Astrocyte of the cerebellum (primary cell): ENCODE measurements at places on chromosomes 4 and X.

- DNase-seq, result no peak
These were observed 34.4 kb downstream of the PARM1 start for GRCh38 chr4:74967324-74967723.

- DNase-seq, result no peak
These were observed 8.1 kb downstream of the SNX25 start for GRCh38 chr4:185217408-185217975.

- no peak for DNase-seq
These were observed 16.2 kb downstream of the NELFA start for GRCh38 chr4:1992468-1993168.

DNA sequence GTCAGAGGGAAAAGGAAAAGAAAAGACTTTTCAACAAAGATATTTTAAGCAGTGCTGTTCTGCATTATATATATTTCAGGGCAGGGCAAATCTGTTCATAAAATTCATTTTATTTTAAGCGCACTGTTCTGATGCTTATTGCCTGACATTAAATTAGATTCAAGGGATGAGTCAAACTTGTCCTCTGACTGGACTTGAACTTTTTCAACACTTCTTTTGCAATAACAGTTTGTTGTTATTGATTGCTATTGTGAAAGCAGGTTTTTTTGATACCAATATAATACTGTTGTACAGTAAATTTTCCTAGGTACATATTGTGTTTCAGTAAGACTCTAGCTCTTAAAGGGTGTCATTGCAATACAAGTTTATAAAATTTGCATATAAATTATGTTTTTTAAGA, 481.3 kb downstream of the NAF1 start:
- no peak for DNase-seq

GRCh38 chrX:110791071-110791470, 4.5 kb downstream of the CHRDL1 start:
- DNase-seq, result no peak

GRCh38 chrX:24494647-24495075, 29.6 kb downstream of the PDK3 start:
- DNase-seq, result peak; percentile 80

DNA sequence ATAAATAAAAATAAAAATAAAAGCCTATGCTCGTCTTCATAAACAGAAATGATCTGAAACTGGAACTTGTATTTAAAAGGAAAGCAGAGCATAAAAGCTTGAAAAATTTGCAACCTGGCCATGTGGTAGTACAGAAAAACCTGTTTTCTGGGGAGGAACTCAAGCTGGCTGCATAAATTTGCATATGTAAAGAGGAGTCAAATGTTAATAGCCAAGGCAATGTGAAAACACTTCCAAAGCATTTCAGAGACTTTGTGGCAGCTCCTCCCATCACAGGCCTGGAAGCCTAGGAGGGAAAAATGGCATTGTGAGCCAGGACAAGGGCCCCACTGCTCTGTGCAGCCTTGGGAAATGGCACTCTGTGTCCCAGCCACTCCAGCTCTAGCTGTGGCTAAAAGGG, 727.9 kb upstream of the DIAPH2 start:
- DNase-seq, result no peak

- no peak for DNase-seq
These were observed 72.4 kb downstream of the COQ2 start for GRCh38 chr4:83212041-83212851.

- no peak for DNase-seq
These were observed 88.4 kb downstream of the LRP2BP start for GRCh38 chr4:185307136-185307950.

- DNase-seq, result no peak
These were observed 80.4 kb downstream of the ZFX start for GRCh38 chrX:24229976-24230375.

DNA sequence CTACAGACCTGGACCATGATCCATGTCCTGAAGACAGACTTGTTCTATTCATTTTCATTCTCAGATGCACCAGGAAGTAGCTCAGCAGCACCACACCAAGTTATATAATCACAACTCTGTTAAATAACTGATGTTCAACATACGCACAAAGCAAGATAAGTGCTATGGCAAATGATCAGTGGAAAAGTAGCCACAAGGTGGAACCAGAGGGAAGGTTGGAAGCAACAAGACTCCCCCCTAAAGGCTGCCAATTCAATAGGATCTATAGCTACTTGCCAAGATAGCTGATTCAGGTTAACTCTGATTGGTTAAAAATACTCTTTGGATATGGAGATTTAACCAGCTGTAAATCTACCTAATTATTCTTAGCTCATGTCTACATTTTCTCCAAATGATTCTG, 23.7 kb upstream of the FAM47B start:
- DNase-seq, result peak; percentile 48

DNA sequence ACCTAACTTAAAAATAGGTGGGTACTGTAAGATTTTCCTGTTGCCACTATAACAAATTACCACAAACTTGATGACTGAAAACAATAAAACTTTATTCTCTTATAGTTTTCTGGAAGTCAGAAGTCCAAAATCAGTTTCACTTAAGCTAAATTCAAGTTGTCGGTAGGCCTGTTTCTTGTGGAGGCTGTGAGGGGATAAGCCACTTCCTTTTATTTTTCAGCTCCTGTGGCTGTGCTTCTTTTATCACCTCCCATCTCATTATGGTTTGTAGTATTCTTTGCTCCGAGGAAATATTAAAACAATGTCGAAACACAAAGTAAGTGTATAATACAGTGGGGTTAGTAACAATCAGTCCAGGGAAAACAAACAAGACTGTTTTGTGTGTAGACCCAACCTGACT, 610.5 kb upstream of the TECRL start:
- DNase-seq, result no peak

DNA sequence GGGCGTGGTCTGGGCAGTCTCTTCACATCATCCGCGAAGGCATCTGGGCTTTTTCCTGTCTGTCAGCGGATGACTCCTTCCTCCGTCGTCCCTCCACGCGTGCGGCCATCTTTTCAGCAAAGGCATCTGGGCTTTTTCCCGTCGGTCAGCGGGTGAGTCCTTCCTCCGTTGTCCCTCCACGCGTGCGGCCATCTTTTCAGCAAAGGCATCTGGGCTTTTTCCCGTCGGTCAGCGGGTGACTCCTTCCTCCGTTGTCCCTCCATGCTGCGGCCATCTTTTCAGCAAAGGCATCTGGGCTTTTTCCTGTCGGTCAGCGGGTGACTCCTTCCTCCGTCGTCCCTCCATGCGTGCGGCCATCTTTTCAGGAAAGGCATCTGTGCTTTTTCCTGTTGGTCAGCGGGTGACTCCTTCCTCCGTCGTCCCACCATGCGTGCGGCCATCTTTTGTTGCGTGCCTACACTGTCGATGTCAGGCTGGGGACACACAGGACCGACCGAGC, 12.3 kb upstream of the TMEM271 start:
- no peak for DNase-seq

DNA sequence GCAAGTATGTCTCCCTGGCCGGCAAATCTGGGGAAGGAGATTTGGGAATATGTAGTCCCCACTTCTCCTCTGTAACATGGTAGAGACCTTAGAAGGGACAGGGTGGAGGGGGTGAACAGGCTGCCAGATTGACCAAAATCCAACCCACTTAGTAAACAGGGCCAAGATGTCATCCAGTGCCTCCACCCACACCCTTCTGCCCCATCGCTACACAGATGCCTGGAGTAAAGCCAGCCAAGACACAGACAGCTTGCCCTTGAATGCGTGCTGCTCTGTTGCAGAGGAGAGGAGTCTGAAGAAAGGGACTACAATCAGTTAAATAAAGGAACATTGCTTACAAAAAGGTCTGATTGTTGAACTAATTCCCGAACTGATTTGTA, 160.1 kb upstream of the LDB2 start:
- DNase-seq, result no peak

DNA sequence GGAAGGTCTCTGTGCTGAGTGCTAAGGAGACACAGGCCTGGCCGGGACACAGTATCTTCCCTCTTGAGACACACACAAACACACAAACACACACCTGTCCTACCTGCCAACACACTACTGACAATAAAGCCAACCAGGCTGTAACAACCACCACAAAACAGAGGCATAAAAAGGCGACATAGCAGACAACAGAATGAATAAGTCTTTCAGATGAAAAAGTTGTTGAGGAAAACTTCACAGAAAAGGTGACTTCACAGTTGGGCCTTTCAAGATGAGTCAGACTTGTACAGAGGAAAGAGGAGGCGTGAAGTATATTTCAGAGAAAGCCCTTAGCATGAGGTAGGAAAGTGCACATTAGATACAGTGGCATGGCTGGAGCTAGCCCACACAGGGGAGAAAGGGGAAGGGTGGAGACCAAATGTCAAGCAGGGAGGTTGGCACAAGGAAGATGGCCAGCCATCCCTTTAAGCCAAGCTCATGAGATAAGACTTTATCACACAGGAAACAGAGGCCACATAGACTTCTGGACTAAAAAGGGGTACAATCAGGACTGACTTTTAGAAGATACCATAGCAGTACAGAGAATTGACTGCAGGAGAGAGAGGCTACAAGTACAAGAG, 54.0 kb downstream of the SLC9A7 start:
- no peak for DNase-seq

DNA sequence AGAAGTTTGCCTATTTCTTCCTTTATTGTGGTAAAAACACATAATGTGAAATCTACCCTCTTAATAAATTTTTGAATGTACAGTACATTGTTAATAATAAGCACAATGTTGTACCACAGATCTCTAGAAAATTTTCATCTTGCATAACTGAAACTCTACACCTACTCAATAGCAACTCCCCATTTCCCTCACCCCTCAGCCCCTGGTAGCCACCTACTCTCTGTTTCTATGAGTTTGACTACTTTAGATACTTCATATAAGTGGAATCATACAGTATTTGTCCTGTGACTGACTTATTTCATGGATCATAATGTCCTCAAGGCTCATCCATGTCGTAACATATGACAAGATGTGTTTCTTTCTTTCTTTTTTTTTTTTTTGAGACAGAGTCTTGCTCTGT, 446.4 kb downstream of the RPA4 start:
- DNase-seq, result no peak

DNA sequence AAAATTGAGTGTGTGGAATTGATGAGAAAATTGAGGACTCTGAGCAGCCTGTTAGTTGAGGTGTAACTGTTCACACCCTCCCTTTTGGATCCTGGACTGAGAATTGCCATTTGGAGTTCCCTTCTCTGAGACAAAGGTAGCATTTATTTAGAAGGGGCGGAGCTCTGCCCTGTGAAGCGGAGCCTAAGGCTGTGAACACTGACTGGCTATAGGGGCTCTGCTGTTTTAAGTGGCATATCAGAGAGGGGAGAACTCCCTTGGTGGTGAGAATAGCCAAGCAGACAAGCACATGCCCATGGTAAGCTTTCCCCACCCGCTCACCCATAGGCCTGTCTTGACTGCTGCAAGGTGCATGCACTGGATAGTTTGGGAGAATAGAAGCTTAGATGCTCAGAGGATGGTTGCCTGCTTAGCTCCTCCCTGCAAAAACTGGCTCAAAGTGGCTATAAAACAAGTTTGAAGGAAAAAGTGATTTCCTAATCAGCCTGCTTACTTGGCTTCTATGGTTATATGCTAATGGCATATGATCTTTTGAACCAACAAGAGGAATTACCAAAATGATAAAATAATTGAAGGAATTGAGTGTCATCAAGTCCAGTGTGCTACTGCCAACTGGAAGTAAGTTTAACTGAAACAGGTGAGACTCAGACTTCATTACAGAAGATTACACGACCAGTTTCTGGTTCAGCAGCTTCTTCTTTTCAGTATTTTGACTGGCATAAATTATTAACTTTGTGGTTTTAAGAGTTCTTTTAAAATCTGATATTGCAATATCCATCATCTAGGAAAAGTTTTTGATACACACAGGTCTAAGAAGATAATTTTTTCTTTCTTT, 108.4 kb downstream of the AFF1 start:
- no peak for DNase-seq

DNA sequence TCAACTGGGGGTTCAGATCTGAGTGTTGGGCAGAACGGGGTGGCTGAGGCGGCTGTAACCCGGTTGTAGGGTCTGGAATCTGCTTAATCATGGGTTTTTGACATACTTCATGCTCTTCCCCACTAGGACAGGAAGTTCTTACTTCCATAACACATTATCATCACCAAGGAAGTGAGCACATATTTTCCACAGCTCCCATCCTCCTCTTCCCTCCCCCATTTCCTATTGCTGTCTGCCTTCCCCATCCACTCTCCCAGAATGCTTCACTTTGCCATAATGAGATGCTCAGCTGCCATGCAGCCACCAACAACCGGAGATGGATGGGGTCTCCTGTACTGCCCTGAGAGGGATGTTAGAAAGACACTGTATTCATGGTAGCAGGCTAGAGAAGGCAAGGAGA, 6.4 kb upstream of the DCUN1D4 start:
- no peak for DNase-seq

- no peak for DNase-seq
These were observed 13.3 kb upstream of the TBC1D19 start for GRCh38 chr4:26570596-26570995.

GRCh38 chrX:13478740-13479451, 90.5 kb upstream of the EGFL6 start:
- DNase-seq, result no peak

DNA sequence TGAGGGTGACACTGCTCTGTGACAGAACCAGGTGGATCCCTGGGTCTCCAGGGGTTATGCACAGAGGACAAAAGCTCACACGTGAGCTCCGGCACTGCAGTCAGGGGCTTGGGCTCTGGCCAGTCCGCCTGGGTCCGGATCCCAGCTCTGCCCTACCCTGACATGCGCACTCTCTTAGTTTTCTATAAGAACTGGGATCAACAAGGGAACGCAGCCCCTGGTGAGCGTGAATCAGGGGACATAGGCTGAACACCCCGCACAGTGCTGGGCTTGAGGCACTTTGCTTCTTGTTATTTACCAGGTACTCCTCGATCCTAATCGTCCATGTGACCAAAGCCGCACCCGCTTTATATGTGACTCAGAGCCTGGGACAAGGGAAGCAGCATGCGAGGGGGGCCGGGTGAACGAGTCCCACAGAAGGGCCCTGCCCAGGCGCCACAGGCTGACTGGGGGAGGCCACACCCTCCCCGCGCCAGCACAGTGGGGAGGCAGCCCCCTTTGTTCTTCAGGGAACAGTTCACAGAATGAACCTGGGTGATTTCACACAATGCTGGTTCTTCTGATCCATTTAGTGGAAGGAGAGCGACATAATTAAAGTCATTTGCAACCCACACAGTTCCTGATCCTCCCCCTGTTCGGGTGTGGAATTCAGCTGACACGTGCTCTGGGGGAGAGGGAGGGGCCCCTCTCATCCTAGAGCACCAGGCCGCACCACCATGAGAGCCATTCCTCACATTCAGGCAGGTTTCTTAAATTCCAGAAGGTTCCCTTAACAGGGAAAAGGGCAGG, 55.5 kb downstream of the WFS1 start:
- no peak for DNase-seq

GRCh38 chrX:675955-676295, 45.3 kb downstream of the SHOX start:
- DNase-seq, result no peak

DNA sequence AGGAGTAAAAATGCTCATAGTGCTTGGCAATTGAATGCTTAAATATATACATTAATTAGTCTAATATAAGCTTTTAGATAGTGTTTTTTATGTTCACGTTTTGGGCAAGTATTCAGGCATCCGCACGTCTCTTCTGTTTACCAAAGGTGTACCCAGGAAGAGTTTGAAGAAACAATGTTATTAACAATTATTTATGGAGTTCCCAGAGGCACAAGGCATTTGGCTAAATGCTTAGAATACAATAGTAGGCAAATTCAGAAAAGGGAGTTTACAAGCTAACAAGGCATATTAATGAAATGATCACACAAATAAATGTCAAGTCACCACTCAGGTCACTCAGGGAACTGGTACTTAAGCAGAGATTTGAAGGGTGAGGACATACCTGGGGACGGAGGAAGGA, 294.8 kb downstream of the TENM3 start:
- no peak for DNase-seq
